ENCODE measurements at places on chromosomes 2 and 18.

GRCh38 chr2:149799013-149799705 lies 211.6 kb upstream of the MMADHC start:
- DNase-seq, result no peak

- no peak for DNase-seq
Measured at GRCh38 chr2:182866095-182866460, 359 bp downstream of the FRZB start.

- DNase-seq, result no peak
Measured at GRCh38 chr18:4391859-4392258, 63.2 kb downstream of the DLGAP1 start.

DNA sequence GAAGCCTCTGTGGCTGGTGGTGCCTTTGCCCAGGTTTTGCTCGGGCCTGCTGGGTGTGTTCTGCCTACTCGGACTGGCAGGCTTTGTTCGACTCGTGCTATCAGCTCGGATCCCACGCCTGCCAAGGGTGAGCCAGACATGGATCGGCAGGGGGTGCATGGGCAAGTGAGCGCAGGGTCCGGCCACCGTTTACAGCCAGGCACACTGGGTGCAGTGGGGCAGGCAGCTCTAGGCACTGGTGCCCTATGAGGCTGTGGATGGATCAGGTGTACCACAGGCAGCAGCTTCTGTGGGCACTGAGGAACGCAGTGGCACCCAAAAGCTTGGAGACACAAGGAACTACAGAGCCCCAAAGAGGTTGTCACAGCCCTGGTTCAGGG lies 25.6 kb downstream of the MARCHF7 start:
- no peak for DNase-seq

DNA sequence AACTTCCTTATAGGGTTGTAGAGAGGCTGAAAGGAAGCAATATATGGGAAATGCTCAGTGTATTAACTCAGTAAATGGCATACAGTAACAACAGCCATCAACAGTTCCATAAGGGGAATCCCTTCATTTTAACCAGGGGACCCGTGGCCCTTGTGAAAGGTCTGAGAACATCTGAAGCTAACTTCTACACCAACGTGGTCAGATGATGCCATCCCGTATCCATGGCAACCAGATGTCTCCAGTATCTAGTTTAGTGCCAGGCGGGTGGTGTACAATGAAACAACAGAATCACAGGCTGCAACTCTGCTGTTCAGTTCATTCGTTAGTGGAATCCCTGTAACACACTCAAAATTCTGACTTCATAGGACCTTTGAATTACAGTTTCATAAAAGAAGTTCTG lies 162.3 kb downstream of the TGIF1 start:
- DNase-seq, result no peak

GRCh38 chr18:76721207-76721996 lies 101.0 kb upstream of the ZNF236 start:
- no peak for DNase-seq

GRCh38 chr2:216490061-216490460 lies 8.6 kb upstream of the RPL37A start:
- no peak for DNase-seq

DNA sequence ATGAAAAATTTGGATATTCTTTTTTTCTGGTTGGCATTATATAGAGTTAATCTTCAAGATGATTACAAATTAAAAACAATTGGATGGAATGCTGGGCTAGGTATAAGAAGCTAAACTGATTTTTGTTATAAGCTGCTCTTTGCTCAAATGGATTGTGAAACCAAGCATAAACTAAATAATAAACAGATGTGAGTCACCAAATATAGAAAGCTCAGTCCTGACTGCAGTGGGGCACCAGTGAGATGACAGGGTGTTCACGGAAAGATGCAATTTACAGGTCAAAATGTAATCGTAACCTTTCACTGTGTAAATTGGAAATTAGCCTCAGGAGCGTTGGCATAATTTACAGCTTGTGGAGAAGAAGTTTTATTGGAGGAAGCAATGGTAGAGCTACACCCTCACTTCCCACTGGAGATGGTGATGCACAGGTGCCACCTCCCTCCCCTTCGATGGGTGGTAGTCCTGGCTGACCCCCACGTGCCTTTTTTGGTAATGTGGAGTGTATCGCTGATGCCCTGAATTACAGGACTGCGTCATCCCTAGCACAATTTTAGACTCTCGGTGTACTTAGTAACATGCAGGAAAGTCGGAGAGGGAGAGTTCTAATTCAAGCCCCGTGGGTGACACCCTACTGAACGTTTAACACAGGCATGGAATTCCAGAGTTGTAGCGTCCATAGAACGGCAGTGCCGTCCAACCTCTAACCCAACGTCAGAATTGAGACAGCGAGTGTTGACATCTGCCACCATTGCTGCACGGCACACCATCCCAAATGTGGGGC lies 73.9 kb upstream of the NFATC1 start:
- no peak for DNase-seq

DNA sequence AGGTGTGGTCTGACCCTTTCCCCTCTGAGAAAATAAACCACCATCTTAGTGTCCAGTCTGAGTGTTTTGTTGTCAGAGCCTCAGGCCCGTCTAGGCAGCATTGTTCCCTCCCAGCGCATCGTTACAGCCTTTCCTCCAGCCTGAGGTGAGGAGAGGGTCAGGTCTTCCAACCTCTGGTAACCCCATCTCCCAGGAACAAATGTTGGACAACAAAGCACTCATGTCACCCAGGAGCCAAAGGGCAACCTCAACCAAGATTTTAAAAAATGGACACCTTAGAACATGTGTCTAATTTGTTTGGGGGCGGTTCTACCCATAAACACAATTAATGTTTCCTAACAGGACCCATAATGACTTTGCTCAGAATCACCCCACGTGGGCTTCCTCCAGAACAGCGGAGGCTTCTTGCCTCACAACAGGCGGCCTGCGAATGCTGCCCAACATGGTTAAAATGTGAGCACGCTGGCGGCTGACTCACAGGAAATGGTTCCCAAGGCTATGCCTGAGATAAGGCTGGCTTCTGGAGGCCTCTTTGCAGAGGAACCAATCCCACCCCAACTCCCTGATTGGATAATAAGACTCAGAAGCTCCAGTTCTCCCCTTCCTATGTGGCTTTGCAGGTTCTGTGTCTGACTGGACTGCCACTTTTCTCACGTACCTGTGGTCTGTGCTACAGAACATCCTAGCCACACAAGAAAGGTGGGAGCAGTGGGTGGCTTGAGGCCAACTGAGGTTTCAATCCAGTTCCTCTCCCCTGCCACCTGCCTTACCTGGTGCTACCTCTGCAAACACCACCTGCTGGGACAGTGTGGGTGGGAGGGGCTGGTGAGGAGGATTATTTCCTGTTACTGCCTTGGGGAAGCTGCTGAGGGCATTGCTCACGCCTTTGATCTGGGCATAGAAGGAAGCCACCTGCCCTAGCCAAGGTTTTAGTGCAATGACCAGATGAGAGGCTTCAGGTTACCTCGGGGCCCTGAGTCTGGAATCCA lies 108.8 kb downstream of the B3GNT2 start:
- DNase-seq, result peak; percentile 88

DNA sequence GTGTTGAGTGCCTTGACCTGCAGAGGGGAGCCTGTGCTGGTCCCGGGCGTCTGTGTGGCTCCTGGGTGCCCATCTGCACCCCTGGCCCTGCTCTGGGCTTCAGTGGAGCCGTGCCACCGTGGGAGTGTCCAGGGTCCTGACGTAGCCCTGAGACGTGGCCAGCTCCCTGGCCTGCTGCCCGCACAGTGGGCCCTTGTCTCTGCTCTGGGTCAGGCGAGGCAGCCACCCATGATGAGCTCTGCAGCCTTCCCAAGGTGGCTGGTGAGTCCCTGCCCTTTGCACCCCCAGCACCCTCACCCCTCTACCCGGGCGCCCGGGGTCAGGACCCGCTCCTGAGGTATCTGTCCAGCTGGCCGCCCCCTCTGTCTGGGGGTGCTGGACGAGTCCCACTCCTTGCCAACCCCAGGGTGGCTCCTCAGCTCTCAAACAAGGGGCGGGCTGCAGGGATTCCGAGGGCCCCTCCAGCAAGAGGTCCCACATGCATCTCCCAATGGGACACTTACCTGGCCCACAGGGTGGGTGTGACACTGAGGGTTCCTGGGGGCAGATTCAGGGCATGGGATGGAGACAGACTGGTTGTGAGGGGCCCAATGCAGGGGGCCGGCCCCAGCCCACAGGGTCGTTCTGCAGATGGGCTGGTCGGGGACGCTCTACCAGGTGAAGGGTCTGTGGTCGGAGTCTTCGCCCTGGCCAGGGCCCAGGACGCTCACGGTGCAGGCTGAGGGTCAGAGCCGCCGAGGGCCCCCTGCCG lies 2.4 kb downstream of the NEU4 start:
- no peak for DNase-seq

- peak; percentile 18 for DNase-seq
Measured at GRCh38 chr2:121810959-121811853, 55.8 kb downstream of the TSN start.

DNA sequence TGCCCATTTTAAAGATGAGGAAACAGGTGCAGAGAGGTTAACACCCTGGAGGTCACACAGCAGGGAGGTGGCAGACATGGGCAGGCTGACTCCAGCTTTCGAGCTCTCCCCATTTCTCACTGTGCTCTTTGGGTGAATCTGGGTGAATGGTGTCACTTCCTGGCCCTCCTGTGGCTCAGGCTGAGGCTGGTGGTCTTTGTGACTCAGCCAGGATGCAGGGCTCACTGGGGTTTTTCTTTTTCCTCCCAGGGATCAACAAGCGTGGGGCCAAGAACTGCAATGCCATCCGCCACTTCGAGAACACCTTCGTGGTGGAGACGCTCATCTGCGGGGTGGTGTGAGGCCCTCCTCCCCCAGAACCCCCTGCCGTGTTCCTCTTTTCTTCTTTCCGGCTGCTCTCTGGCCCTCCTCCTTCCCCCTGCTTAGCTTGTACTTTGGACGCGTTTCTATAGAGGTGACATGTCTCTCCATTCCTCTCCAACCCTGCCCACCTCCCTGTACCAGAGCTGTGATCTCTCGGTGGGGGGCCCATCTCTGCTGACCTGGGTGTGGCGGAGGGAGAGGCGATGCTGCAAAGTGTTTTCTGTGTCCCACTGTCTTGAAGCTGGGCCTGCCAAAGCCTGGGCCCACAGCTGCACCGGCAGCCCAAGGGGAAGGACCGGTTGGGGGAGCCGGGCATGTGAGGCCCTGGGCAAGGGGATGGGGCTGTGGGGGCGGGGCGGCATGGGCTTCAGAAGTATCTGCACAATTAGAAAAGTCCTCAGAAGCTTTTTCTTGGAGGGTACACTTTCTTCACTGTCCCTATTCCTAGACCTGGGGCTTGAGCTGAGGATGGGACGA lies 13.2 kb downstream of the ITM2C start:
- DNase-seq, result no peak

- DNase-seq, result no peak
Measured at GRCh38 chr18:25862881-25863600, 227.4 kb downstream of the SS18 start.

DNA sequence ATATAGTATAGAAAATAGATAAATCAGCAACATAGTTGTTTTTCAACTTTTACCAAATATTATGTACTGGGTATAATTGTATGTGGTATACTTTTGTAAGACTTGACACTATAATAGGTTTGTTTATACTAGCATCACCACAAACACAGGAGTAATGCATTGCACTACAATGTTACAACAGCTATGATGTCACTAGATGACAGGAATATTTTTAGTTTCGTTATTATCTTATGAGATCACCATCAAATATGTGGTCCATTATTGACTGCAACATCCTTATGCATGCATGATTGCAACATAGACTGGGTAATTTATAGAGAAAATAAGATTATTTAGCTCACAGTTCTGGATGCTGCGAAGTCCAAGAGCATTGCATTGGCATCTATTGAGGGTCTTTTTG lies 678.4 kb upstream of the ZNF804A start:
- no peak for DNase-seq

- DNase-seq, result no peak
Measured at GRCh38 chr2:176285321-176285720, 16.1 kb downstream of the MTX2 start.

- no peak for DNase-seq
Measured at GRCh38 chr2:228653884-228654283, 472.4 kb upstream of the SPHKAP start.

DNA sequence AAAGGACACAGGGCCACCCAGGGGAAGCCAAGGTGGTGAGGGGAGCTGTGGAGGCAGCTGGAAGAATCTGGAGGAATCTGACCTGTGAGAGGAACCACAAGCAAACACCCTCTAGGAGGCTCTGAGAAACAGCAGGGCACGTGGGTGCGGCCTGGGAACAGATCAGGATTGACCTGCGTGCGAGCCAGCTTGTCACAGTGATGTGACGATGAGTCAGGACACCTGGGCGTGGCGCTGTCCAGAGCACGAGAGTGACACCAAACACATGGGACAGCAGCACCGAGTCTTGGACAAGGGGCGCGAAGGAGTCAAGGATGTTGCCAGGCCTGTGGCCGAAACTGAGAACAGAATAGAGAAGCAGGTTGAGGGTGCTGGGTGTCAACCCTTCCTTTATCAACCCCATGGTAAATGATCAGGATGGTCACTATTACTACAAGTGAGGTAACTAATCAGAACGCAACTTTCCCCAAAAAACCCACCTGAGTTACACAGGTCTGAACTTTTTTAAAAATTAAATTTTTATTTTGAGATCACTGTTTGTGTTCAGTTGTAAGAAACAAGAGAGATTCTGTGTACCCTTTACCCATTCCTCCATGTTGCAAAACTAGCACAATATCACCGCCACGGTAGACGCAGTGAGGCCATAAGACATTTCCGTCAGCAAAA lies 637 bp upstream of the SFT2D3 start:
- no peak for DNase-seq

DNA sequence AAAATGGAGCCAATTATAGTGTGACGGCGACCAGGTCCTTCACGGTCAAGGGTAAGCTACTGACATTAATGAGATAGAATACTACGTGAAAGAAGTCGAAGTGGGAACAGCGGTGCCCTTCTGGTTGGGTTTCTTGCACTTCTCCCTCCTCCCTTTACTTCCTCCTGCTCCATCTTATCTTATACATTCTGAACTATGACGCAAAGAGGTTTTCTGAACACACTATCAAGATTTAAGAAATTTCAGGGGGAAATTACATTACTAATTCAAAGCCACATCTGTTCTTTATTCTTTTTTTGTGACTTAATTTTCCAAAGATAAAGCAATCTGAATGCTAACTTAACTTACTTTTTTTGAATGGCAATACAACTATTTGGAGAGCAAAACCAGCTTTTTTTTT lies 14.8 kb upstream of the IL18R1 start:
- DNase-seq, result no peak

DNA sequence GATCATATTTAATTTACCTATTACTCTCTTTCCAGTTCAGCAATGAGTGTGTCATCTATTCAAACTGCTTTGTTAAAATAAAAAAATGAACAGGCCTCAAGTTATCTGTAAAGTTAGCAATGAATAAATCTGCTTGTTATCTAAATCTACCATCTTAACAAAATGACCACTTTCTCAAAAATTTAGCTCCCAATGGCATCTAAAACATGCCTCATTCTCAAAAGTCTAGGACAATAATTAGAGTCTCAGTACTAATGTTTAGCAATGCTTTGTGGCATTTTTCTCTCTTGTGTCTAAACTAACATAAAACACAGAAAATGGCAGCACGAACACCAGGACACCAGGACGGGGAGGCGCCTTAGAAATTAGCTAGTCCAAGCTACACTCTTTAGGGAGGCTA lies 3.6 kb upstream of the ASAP2 start:
- no peak for DNase-seq
